ENCODE measurements at places on chromosomes 12 and 14.

GRCh38 chr14:71143381-71144290 lies 236.4 kb downstream of the PCNX1 start:
- no peak for DNase-seq

DNA sequence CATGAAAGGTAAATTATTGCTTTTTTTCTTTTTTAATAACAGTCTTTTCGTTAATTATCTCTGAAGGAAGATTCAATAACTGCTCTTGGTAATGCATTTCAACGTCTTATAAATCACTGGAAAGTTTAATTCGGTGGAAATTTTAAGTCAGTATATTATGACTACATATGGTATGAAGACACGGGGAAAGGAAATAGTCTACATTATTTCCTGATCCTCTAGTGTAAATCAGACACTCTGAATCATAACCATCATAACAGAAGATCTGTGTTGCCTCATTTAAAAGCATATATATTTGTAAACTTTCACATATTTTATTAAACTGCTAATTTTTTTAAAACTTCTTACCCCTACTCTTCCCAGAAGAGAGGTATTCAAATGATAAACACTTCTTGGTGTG lies 53.7 kb downstream of the EFCAB11 start:
- no peak for DNase-seq

GRCh38 chr12:124675881-124676713 lies 108.7 kb upstream of the NCOR2 start:
- no peak for DNase-seq

GRCh38 chr12:25997201-25997963 lies 38.9 kb downstream of the RASSF8 start:
- no peak for DNase-seq

- DNase-seq: no peak
Measured at GRCh38 chr12:85683051-85683450, 153.2 kb downstream of the RASSF9 start.

DNA sequence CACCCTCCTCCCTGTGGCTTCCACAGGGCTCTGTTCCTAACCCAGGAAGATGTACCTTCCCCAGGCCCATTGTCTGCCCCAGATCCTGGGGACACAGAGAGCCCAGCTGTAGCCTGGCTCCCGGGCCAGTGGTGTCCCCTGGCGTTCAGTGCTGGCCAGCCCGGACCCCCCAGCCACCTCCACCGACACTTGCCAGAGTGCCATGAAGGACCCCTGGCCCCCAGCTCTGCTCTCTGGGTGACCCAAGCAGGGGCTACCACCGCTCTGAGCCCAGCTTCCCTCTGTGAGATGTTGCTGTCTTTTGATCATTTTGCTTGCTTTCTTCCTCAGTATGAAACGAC lies 6.2 kb downstream of the INF2 start:
- DNase-seq: no peak

- DNase-seq: no peak
Measured at GRCh38 chr14:97218691-97219430, 421.7 kb downstream of the VRK1 start.

GRCh38 chr12:14911131-14911530 lies 25.5 kb upstream of the MGP start:
- DNase-seq: no peak

GRCh38 chr12:100229036-100229635 lies 28.5 kb downstream of the ACTR6 start:
- DNase-seq: no peak

DNA sequence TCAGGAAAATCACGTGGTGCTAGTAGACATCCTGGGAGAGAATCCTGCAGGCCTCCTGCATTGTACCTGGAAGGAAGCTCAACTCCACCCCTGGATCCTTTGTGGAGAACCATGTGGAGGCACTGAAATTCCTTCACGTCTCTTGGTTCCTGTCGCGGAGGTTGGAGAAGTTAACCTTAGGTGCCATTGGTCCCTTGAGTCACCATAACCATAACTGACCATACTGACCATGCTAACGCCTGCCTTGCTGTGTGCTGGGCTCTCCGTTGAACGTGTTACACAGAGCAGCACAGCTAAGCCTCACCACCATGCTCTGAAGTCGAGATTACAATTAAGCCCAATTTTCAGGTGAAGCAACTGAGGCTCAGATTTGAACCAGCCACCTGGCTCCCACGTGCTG lies 18.6 kb downstream of the C14orf132 start:
- no peak for DNase-seq

- DNase-seq: no peak
Measured at GRCh38 chr14:98754343-98755020, 517.5 kb downstream of the BCL11B start.

- no peak for DNase-seq
Measured at GRCh38 chr12:126506426-126507182, 1441.4 kb downstream of the AACS start.

- DNase-seq: no peak
Measured at GRCh38 chr12:75489613-75490210, 9.2 kb downstream of the GLIPR1 start.

GRCh38 chr14:36520601-36521525 lies 831 bp upstream of the NKX2-1 start:
- DNase-seq: no peak

DNA sequence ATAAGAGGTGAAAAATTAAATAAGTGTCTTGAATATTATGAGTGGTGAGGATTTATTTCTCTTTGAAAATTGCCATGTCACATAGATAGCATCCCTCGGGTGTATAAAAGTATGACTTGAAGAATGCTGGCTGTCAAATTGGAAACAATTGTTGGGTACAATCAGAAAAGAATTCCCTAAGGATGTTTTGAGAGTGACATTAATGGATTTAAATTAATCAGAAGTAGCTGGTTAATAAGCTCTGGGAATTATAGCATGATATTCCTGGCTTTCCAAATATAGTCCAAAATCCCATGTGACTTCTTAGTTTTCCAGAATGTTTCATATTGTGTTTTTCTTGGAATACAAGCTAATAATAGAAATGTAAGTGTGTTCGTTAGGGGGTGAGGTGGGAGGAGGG lies 196.5 kb downstream of the ANO4 start:
- no peak for DNase-seq

DNA sequence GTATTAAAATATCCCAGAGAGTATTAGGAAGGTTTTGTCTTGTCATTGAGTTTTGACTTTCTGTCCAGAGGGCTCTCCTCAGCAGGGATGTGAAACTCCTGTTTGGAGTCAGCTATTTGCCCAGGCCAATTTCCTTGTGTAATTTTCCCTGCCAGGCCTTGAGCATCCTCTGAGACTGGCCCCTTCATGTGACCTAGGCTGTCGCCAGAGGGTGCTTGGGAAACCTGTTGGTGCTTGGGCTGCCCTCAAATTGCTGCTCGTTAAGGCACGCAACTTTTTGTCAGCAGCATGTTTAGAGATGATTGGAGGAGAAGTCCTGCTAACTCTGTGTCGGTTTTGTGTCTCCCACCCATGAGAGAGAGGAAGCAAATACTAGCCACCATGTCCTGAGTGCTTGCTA lies 39.1 kb downstream of the IQSEC3 start:
- DNase-seq: no peak

DNA sequence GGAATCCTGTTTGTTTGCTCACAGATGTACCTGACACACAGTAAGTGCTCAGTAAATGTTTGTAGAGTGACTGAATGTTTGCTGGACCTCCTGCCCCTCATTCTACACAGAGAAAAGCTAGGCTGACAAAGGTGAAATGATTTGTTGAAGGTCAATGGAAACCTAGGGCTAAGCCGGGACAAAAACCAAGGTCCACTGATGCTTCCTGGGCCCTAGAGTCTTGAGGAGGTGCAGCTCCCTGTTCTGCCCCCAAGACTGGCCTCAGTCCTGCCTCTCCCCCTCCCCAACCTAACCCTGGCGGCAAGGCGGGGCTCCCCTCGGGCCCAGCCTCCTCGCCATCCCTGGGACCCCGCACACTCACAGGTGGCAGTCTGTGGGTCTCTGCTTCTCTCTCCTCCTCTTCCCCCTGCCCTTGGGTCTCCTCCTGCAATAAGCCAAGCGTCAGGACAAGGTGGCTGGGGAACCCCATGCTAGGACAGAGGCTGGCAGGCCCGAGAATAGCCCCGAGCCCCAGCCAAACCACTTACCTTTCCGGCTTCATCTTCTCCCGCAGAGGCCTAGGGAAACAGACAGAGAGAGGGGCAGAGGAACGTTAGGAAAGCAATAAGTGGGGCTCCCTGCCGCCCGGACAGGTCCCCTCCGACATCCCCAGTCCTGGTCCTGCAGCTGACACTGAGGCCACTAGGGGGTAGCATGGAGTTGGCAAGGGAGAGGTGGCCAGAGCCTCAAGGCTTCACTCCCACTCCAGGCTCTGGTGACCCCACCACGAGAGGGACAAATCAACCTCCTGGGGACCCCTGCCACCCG lies 9.3 kb downstream of the PGF start:
- peak; percentile 61 for DNase-seq

DNA sequence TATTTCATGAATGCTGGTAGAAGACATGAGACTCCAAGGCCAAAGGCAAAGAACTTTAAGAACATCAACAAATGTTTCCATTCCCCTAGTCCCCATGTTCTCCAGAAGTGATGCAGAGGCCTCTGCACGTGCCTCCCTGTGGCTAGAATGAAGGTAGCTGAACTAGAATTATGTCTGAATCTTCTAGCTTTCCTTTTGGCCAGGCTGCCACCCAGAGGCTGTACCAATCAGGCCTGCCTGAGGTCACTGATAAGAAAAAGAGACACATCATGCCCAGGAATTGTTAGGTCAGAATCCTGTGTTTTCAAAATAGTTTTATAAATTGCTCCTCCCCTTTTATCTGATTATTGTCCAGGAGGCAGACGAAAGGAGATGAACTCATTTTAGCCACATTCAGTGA lies 188.0 kb upstream of the SLC16A7 start:
- DNase-seq: no peak

- DNase-seq: no peak
Measured at GRCh38 chr14:58963873-58964597, 224.4 kb upstream of the DAAM1 start.

GRCh38 chr12:23533265-23533664 lies 416.2 kb downstream of the SOX5 start:
- no peak for DNase-seq

GRCh38 chr12:49092086-49092815 lies 2.4 kb downstream of the DHH start:
- DNase-seq: peak; percentile 53

GRCh38 chr12:67477681-67478265 lies 170.8 kb upstream of the DYRK2 start:
- DNase-seq: no peak

DNA sequence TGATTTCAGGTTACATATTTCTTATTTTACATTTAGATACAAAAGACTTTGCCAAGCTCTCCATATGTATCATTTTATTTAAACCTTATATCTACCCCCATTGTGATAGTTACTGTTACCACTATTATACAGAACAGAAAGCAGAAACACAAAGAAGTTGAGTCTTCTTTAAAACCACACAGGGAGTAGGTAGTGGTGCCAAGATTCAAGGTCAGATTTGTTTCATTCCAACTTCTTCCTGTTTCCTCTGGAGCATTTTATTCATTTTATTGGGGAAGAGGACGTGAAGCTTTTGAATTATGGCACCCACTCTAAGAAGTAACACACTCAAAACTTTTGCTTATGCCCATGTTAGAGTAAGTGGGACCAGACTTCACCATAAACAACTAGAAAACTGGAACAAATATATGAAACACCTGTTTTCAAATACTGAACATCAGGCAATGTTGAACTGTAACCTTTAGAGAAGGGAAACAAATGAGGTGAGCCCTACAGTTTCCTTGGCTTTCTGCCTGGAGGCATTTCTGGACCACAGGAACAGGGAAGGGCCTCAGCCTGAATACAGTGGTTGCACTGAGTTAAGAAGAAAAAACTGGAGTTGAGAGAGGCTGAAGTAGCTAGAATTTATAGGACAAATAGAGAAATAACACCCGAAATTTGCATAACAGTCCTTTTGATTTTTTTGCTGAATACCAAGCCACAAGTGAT lies 160.4 kb upstream of the SSTR1 start:
- DNase-seq: no peak

DNA sequence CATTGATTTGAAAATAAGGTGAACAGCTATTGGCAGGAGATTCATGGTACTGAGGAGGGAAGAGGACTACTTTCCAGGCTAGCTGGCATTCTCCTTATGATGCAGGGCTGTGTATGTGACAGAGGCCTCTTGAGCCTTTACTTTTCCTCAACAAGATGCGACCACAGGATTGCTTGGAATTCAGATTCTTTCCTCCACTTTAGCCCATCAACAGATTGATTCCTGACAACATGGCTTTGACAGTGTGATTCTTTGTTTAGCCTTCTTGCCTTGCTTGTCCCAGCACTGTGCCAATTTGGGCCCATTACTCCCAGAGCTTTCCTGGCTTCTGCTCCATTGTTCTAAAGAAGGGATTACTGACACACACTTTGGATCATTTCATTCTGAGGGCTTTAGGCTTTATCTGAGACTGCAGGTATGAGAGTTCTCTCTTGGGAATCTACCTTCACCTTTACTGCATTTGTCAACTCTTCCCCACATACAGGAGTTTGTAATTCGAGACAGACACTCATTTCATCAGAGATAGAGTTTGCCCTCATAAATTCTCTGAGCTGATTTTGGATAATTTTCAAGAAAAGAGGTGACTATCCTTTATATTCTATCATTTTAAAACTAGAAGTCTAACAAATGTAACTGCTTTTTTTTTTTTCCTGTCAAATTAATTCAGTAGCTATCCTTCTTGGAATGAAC lies 206.4 kb upstream of the GZMB start:
- no peak for DNase-seq

- DNase-seq: no peak
Measured at GRCh38 chr14:33675415-33676130, 275.3 kb downstream of the EGLN3 start.

DNA sequence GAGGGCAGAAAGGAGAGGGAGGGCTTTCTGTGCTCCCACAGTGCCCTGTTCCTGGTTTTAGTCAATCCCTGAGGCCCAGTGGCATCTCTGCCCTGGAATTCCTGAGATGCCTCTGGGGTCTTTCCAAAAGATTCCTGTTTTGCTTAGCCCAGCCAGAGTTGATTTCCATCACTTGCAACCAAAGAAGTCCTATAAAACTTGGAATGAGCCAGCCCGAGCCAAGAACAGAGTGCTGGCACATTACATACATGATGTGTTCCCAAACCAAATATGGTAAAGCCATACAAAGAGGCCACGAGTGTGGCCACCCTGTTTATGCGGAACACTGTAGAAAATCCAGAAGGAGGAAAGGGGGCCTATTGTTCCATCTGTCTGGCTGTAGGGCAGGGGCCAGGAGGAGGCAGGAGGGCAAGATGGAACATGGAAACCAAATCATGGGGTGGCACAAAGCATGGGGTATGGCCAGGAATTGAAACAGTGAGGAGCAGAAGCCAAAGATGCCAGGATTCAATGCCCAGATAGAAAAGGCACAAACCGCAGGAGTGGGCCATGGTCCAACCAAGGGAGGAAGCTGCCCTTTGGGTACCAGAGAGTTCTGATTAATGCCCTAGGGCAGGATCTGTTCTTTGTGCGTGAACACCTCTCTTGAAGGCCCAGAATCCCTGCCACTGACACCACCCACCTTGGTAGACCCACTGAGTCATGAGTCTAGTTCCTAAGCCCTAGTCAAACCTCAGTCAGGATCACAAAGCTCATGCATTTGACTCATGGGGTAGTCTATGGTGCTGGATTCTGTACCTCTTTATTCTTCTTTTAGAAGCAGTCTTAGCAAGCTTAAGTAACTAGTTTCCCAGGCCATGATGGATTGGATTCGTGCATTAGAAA lies 75.2 kb downstream of the LRRC74A start:
- DNase-seq: no peak

Measured in activated B cell treated with CpG ODN at 0.5 μM for 24 hours (primary cell).